ENCODE measurements at places on chromosomes 3 and 15. TPM values are rescaled to one million over a fixed set of nuclear protein-coding genes. Genes with fewer than 3 reads are reported as not detected.

The DNAH12 gene
- total RNA-seq, result 0.16 TPM

- no peak for DNase-seq
Observed at GRCh38 chr3:176933704-176934103, 263.6 kb downstream of the TBL1XR1 start.

DNA sequence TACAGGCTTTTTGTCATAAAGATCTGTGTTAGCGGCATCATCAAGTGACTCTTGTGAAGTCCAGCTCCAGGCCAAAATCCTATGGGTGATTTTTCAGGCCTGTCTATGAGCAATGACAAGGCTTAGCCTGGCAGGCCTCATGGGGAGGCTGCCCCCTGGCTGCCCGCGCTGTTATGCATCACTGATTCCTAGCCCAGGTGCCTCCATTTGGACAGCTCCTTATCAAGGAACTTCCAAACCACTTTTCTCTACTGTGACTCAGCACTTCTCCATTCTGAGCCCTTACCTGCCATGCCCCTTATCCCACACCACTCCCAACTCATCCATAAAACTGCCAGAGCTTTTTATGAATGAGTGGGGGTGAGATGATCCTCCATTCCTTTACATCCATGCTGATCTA is 91.5 kb upstream of the C3orf80 start:
- DNase-seq, result no peak

DNA sequence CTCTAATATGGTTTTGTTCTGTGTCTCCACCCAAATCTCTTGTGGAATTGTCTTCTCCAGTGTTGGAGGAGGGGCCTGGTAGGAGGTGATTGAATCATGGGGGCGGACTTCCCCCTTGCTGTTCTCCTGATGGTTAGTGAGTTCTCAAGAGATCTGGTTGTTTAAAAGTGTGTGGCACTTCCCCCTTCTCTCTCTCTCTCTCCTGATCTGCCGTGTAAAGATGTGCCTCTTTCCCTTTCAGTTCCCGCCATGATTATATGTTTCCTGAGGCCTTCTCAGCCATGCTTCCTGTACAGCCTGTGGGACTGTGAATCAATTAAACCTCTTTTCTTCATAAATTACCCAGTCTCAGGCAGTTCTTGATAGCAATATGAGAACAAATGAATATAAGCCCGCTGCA is 33.1 kb downstream of the RETNLB start:
- DNase-seq, result no peak

DNA sequence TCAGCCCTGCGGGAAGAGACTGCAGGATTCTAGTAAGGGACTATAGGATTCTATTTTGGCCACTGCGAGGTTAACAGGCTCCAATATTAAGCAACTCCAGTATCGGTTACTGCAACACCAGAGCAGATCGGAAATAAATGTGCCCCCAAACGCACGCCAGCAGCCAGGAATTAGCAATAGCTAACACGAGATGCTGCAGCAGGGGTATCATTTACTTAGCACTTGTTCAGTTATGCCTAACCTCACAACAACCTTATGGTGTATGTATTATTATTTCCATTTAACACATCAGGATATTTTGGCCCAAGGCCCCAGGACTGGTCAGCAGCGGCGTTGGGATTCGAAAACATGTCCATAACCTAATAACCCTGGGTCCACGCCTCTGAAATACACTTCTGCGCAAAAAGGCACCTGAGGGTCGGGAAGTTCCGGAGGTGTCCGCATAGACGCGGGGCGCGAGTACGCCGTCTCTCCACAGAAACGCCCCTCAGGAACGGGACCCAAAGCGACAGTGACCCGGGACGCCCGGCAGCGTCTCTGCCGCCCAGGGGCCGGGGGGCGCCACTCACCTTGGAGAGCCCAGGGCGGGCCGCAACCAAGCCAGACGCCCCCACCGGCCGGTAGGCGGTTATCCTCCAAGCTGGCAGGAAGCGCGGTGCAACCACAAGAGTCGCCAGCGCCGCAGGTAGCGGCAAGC is 681 bp downstream of the PIK3CB start:
- peak; percentile 61 for DNase-seq

The PDE12 gene
- total RNA-seq, result 12.4 TPM

The GABRR3 gene
- not detected for total RNA-seq

The ZNF385D gene
- 2.3 TPM for total RNA-seq

GRCh38 chr15:89433686-89434085 is 62.7 kb downstream of the RHCG start:
- no peak for DNase-seq

The RAB43 gene
- total RNA-seq, result 3.3 TPM

DNA sequence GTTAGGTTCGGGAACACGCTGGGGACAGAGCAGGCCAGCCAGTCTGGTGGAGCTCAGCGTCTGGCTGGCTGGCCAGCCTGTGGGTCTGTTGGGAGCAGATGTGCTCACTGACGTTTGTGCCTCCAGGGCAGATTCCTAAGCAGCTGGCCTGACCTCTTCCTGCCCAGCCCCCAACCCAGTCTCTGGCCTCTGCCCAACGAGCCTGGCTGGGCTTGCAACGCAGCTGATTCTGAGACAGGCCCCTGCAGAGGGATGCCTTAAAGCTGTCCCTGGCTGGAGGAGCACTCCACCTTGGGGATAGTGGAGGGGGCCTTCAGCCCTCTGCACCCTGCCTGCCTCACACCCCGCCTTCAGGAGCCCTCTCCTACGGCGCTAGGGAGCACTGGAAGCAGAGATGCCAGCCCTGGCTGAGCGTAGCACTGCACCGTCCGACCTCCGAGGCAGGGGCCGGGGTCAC is 46.0 kb downstream of the KLF13 start:
- peak; percentile 87 for DNase-seq

- DNase-seq, result no peak
Observed at GRCh38 chr3:13189639-13190377, 116.6 kb upstream of the IQSEC1 start.

Data from left ventricle myocardium inferior (tissue), 1 donor.